ENCODE measurements at places on chromosomes 16 and 17.

DNA sequence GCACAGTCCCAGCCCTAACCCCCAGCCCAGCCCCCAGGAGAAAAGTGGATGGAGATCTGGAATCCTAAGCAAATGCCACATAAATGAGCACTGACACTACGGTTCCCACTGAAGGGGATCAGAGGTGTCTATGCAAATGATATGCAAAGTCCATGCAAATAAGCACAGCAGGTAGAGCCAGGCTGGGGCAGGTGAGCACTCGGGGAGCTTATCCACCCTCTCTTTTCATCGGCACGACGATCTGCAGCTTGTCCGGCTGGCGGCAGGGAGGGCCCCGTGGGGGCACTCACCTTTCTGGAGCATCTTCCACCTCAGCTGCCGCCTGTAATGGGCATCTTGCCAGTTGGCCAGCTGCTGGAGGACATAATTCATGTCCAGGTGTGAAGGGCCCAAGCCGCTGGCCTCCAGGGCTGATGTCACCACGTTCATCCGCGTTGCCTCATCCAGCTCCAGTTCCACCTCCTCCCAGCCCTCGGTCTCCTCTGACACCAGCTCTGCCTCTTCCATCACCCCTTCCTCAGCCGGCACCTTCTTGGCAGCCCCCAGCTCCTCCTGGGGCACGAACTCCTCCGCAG, 9.9 kb downstream of the HAP1 start:
- no peak for DNase-seq

GRCh38 chr16:84540194-84540593, 35.7 kb upstream of the MEAK7 start:
- no peak for DNase-seq

- no peak for DNase-seq
These were observed 444.1 kb upstream of the RBFOX1 start for GRCh38 chr16:6888531-6888930.

GRCh38 chr16:51607201-51607651, 456.2 kb upstream of the SALL1 start:
- no peak for DNase-seq

- no peak for DNase-seq
These were observed 969.2 kb upstream of the RBFOX1 start for GRCh38 chr16:6363396-6363795.

GRCh38 chr17:73707358-73707757, 63.1 kb upstream of the SDK2 start:
- DNase-seq, result no peak

DNA sequence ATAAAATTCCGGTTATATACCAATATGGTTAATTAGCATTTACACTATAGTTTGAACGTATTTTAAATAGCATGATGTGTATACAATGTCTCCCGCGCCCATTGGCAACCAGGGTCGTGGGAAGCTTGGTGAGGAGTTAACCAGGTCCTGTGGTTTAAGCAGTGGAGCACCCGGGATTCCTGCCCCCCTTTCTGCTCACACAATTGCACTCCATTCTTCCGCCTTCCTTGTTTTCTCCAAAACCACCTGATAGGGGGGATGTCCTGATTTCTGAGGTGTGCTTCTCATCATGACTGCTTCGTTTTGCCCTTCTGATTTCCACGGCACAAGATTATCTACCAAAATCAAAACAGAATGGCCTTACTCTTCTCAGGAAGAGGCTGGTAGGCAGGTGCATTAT, 35.8 kb downstream of the WIPI1 start:
- DNase-seq, result no peak

GRCh38 chr17:64341181-64341580, 49.5 kb downstream of the PECAM1 start:
- no peak for DNase-seq

GRCh38 chr16:10879681-10880589, 2.9 kb downstream of the CIITA start:
- DNase-seq, result no peak

DNA sequence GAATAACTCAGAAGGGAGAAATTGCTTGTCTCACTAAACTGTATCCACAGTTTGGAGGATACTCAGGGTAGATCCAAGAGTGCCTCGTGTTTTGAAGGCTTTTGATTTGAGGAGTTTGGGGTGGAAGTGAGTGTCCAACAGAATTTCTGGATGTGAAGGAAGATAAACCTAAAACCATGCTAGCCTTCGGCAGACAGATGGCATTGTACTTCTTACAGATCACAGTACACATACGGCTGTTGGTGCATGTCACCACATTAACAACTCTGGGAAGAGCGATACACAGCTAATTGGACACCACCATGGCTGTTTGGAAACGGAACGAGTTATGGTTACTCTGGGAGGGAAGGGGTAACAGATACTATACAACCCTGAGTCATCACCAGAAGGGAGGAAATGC, 420.4 kb downstream of the GRIN2A start:
- DNase-seq, result no peak

- peak; percentile 45 for DNase-seq
These were observed 55.9 kb upstream of the ADCY7 start for GRCh38 chr16:50210266-50211038.

- DNase-seq, result no peak
These were observed 107.1 kb upstream of the PLCG2 start for GRCh38 chr16:81671738-81672597.

DNA sequence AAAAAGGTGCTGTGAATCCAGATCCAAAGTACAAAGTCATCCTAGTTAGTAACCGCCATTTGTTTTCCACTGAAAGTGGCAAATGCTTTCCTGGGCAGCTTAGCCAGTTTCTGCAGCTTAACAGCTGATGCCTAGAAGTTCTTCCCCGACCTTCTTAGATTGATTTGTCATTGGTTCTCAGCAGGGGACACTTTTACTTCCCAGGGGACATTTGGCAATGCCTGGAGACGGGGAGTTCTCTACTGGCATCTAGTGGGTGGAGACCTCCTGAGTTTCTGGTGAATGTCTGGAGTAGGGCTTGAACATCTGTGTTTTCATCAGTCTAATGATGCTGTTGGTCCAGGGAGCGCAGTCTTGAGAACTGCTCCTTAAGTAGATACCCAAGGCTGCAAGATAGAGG, 7.6 kb downstream of the DNAJA3 start:
- DNase-seq, result no peak

DNA sequence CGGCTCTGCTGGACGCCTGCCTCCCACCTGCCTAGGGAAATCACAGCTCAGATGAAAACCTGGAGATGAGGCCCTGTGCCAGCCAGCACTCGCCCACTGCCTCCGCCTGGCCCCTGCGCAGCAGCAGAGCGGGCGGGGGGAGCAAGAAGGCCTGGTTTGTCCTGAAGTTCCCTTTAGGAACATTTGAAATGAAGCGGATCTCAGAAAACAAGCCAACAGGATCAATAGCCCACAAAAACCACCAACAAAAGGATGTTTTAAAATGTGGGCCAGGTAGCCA, 48.0 kb downstream of the RBFOX3 start:
- DNase-seq, result no peak

All from stimulated activated CD4-positive, alpha-beta T cell treated with anti-CD3 and anti-CD28 coated beads, TNF-alpha, amount 100 ng/mL, for 48 hours (primary cell).